ENCODE measurements at places on chromosomes 16 and 17.

DNA sequence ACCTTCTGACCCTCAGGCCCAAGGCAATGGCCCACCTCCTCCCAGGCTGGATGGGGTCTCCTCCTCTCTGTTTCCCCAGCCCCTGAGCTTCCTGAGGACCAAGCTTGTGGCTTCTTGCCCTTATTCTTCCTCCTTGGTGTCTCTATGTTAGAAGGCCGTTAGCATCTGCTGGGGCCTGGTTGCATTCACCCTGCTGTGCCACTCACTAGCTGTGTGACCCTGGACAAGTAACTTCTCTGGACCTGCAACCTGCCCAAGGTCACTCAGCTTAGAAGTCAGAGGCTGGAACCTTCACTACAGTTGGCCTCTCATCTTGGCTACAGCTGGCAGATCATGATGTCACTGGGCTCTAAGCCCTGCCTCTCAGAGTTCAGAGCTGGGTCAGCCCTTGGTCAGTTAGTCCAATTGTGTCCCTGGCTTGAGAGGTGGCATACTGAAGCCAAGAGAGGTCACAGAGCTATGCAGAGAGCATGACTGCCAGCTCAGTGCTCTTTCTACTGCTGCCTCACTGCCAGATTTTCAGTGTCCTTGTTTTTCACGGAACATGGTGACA is 3.0 kb downstream of the MT2A start:
- no peak for DNase-seq

GRCh38 chr16:55048745-55049144 is 118.1 kb downstream of the IRX5 start:
- no peak for DNase-seq

DNA sequence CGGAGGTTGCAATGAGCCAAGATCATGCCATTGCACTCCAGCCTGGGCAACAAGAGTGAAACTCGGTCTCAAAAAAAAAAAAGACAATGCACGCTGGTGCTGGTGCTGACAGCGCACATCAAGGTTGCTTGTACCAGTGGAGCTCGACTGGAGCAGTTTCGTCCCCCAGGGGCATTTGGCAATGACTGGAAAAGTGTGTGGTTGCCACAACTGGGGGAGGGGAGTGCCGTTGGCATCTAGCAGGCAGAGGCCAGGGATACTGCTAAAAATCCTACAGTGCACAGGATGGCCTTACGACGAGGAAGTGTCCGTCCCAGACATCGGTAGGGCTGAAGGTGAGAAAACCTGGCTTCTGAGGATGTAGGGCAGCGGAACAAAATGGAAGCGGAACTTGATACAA is 2.4 kb downstream of the MEAK7 start:
- no peak for DNase-seq

GRCh38 chr16:88742896-88743605 is 36.7 kb downstream of the CTU2 start:
- no peak for DNase-seq

- no peak for DNase-seq
Measured at GRCh38 chr17:48596735-48597527, 3.4 kb upstream of the HOXB5 start.

- DNase-seq, result no peak
Measured at GRCh38 chr17:72528683-72529082, 407.9 kb downstream of the SOX9 start.

GRCh38 chr17:50807009-50807408 is 28.4 kb upstream of the WFIKKN2 start:
- DNase-seq, result no peak

DNA sequence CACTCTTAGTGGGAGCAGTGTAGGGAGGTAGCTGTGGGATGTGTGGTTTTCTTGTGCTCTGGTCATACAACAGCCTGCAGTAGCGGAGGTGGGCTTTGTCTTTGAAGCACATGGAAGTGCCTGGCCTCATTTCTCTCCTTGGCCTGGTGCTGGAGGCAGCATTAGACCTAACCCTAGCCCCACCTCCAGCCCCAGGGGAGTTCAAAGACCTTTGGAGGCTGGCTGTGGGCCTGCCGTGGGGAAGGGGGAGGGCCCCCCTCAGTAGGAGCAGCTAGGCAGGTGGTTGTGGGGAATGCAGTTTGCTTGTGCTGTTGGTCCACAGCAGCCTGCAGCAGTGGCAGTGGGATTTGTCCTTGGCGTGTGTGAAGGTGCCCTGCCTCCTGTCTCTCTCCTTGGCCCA is 91.7 kb downstream of the BCAS3 start:
- no peak for DNase-seq

DNA sequence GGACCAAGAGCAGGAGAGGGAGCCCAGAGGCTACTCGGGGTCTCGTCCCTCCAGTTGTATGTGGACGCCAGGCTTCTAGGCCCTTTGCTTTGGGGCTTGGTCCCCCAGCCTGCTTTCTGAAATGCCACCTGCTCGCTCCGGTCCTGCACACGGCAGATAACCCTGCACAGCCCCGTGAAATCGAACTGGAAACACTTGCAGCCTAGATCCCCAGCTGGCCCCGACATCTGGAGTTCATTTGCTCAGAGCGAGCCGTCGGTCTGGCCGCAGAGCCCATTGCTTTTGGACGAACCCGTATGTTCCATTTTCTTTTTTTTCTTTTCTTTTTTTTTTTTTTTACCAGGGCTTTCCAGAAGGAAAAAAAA is 22.9 kb downstream of the C1QTNF1 start:
- DNase-seq, result no peak

DNA sequence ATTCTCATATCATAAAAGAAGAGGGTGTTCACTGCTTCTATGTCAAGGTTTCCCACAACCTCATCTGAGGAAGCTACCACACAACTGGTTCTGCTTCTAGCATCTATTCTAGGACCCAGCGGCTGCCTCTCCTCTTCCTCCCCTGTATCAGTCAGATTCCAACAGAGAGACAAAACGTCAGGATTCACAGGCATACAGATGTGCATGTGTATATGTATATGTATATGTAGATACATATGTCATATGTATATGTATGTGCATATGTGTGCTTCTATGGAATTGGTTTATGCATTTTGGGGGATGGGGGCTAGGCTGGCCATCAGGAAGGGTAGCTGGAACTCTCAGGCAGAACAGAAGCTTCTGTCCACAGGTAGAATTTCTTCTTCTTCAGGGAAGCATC is 37.4 kb upstream of the NLRP1 start:
- DNase-seq, result no peak
